ENCODE measurements at places on chromosomes 16 and 17.

DNA sequence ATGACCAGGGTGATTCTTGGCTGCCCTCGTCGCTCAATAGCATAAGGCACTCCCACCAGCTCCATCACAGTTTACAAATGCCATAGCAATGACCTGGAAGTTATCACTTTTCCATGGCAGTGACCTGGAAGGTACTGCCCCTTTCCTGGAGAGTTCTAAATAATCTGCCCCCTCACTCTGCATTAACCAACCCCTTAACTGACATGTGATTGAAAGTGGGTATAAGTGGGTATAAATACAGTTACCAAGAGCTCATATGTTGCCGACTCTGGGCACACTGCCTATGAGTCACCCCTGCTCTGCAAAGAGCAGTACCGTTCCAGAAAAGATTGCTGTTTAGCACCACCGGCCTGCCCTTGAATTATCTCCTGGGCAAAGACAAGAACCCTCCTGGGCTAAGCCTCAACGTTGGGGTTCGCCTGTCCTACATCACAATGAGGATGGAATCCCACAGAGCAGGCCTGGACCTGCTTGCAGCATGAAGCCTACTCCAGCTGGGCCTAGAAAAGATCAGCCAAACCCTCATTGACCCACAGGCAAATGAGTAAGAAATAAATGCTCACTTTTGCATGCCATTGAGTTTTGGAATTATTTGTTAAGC, 95.2 kb upstream of the SEC14L1 start:
- DNase-seq, result no peak

GRCh38 chr16:22948603-22949368, 134.8 kb downstream of the HS3ST2 start:
- DNase-seq, result no peak

- DNase-seq, result no peak
Observed at GRCh38 chr16:89377453-89377848, 112.9 kb downstream of the ANKRD11 start.

- no peak for DNase-seq
Observed at GRCh38 chr16:31356566-31357323, 1.8 kb downstream of the ITGAX start.

DNA sequence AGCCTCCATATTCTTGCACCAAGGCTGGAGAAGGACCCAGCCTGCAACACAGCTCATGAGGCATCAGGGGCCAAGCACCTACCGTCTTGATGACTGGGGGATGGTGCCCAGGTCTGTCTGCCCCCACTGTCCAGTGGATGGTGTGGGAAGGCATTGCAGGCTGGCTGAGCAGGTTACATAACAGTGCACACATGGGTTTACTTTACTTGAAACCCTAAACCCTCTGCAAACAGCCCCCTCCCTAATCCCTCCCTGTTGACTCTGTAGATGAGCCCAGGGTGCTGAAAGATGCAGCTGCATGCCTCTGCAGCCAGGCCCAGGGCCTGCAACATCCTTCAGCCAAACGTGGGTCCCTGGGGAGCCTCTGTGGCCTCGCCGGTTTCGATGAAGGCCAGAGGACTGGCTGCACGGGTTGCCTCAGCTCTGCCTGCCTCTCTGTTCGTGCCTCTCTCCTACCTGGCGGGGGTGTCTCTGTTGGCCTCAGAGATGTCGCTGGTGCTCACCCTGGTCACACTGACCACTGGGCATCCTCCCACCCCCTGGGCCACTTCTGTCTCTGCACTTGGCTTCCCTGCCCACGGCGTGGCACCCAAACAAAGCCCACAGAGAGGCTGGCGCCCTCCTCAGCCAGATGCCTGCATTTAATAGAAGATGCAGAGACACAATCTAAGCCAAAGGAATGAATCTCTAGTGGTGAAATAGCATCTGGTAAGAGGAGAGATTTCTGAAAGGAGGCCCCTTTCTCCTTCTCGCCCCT, 95.1 kb downstream of the METRNL start:
- DNase-seq, result no peak

DNA sequence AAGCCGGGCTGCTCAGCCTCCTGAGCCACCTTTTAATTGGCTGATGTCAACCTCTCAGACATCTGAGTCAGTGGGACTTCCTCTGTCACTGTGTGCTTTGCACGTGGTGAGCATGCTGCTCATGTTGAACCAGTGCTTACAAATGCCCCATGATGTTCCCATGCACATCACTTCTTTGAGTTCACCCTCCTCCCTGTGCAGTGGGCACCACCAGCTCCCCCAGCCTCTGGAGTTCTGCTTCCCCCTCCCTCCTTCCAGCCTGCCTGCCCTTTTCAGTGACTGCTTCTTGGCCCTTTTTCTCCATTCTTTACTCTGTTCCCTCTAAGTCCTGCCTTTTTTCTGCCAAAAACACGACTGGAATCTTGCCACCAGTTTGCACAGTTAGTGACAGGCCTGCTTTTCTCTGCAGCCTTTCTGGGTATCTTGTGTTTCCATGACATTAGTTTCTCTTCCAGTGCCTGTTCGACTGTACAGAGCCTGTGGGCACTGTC, 41.6 kb downstream of the USP10 start:
- peak; percentile 54 for DNase-seq

- no peak for DNase-seq
Observed at GRCh38 chr17:69457603-69458002, 43.1 kb downstream of the MAP2K6 start.

GRCh38 chr16:82419332-82419731, 207.4 kb upstream of the CDH13 start:
- DNase-seq, result no peak

DNA sequence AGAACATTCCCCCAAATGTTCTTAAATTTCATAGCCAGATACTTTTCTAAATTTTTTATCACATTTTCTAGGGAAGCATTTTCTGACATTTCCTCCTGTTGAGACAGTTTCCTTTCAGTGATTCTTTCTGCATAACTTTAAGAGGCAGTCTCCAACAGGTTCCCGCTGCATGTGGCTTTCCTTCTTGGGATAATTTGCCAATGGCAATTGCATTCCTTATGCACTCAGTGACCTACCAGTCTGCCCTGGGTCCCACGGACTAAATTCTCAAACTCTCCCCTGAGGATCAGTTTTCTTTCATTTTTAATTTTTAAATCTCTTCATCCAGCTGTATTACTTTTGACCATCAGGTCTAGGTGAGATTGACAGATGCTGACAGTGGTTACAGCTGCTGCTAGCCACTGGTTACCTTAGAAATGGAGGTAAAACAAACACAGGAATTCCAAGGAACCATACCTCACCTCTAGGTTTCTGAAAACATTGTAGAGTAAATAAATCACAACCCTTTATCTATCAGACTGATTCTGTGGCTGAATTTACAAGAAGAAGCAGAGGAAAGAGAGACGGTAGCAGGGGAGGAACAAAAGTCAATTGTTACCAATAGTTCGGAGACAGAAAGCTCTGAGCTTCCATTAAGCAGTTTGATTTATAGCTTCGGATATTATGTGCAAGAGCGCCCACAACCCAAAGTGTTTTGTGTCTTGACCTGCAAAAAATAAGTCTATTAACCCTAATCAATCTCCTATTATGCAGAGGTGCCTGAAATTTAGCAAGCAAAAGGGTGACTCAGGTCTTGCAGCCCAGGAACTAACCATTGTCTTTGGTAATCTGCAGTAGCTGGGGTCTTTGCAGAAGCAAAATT, 216.0 kb downstream of the PMP22 start:
- no peak for DNase-seq

DNA sequence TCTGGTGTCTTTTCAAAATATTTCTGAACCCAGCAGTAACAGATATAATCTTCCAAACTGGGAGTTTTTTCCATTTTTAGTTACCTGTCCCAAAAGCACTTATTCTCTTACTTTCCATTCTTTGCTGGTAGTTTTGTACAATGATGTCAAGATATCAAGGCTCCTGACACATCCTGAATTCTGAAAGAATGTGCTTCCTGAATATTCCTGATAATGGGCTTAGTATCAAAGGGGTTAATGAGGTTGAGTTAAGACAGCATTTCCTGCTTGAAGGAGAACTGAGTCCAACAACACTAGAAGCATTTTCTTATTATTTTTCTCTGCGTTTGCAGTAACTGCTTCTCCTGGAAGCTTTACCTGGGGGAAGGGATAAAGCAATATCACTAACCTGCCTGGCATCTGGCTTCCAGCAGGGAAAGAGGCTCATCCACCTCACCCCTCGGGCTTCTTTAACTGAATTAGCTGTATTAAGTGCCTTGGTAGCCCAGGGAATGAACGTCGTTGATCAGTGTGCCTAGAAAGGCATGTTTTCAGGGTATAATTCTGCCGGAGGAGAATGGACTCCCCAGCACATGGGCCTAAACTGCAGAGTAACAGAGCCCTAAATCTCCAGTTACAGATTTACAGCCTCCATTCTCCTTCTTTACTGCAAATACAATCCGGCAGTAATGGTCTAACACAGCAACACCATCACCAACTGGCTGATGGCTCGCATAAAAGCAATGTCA, 134.4 kb downstream of the SNX11 start:
- no peak for DNase-seq

GRCh38 chr17:73291260-73291801, 20.5 kb downstream of the CDC42EP4 start:
- DNase-seq, result no peak

DNA sequence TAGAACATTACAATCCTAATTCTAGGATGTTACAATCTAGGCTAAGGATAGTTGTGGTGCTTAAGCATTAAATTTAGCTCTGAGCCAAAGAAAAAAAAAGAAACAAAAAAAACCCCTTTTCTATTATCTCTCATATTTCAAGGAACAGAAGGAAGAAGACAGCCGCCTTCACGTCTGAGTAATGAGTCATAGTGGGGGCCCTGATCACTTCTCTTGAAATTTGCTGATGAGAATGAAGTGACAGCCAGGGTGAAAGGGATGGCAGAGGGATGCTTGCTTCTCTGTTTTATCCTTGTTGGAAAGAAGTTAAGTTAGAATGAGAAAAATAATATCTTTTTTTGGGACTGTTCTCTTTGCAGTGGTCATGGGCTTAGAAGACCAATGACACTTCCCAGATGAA, 82.6 kb upstream of the MPHOSPH6 start:
- no peak for DNase-seq

GRCh38 chr16:83813823-83814658, 6.3 kb downstream of the HSBP1 start:
- no peak for DNase-seq

DNA sequence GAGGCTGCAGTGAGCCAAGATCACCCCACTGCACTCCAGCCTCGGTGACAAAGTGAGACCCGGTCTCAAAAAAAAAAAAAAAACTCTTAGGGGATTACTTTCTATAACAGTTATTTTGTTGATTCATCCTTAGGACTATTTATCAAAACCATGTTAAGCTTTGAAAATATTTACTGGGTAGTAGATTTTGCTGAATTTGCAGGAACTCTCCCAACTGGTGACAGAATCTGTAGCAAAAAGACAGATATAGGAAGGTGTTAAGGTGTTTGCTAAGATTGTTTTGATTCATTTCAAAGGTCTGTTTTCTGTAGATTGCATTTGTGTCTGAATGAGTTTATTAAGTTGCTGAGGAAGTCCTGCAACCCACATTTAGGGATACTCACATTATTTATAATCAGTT, 192.6 kb downstream of the PRKCA start:
- no peak for DNase-seq

GRCh38 chr16:76926595-76926994, 264.4 kb upstream of the MON1B start:
- DNase-seq, result no peak

DNA sequence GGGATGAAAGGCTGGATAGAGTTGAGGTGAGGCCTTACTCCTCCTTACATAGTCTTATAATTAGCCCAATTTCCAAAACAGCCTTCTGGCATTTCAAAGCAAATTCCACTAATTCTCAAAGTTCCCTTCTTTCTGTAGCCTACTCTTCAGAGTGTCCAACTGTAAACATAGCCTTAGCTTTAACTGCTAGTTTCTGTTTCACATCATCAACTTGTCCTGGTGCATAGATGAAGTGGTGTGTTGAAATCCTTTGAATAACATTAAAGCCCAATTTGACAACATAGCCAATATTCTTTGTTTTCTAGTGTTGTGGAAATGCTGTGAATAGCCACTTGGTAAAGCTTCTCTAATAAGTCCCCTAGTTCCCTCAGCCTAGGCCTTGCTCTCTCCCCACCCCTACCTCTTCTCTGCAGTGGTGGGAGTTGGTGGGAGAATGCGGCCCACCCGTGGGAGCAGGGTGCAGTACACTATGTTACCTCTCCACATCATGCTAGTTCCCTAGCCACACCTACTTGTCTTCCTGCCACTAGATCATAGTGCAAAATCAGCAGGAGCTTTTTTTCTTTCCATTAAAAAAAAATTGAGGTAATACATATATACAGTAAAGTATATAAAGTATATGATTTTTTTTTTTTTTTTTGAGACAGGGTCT, 127.0 kb upstream of the HAS3 start:
- DNase-seq, result no peak

DNA sequence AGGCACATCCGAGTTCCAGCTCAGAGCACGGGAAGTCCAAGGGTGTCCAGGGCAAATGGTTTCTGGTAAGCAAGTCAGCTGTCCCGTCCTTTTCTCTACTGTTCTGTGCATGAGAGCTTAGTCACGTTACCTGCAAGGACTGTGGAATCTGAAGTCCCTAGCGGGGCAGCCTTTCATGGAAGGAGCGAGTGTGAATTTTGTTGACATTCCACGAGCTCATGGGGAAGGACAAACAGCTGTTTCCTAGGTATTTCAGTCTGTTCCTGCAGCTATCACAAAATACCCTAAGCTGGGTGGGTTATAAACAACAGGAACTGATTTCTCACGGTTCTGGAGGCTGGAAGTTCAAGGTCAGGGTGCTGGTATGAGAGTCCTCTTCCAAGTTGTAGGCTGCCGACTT, 109.2 kb downstream of the SDR42E1 start:
- DNase-seq, result no peak

- DNase-seq, result no peak
Observed at GRCh38 chr17:65684631-65685030, 123.2 kb upstream of the AXIN2 start.

DNA sequence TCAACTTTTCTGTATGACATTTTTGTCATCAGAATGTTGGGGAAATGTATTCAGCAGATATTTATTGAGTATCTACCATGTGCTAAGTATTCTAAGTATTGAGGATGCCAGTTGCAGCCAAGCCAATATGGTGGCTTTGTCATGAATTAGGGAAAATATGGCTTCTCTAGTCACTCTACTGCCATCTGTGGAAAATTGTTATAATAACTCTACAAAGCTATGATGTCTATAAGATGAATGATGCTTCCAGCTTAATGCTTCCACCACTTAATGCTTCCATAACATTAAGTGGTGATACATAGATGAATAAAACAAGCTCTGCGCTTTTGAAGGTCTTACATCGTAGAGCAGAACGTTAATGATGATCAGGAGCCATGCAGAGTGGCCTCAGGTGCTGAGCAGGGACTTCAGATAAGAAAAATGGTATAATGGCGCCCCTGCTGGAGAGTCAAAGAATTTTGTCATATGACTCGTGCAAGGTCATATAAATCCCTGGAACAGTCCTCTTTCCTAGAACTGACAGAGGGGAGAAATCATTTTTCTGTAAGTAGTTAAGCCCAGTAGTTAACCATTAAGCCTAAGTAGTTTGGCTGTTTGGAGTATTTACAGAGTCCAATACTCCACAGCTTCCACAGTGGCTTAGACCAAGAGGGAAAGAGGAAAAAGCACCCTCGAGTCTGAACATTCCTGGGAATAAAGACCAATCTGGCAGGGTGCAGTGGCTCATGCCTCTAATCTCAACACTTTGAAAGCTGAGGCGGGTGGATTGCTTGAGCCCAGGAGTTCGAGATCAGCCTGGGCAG, 2.7 kb upstream of the TMIGD1 start:
- peak; percentile 52 for DNase-seq
